ENCODE measurements at places on chromosomes 11 and 22. TPM values are rescaled to one million over a fixed set of nuclear protein-coding genes. Genes with fewer than 3 reads are reported as not detected.
A peak's percentile ranks its signal among the peaks of the same experiment; 100 is the strongest.

CAVIN3 gene
- 321 TPM for total RNA-seq

HTR3B gene
- total RNA-seq = not detected

- no peak for DNase-seq
Observed at GRCh38 chr22:30601464-30601863, 5.5 kb upstream of the TCN2 start.

DNA sequence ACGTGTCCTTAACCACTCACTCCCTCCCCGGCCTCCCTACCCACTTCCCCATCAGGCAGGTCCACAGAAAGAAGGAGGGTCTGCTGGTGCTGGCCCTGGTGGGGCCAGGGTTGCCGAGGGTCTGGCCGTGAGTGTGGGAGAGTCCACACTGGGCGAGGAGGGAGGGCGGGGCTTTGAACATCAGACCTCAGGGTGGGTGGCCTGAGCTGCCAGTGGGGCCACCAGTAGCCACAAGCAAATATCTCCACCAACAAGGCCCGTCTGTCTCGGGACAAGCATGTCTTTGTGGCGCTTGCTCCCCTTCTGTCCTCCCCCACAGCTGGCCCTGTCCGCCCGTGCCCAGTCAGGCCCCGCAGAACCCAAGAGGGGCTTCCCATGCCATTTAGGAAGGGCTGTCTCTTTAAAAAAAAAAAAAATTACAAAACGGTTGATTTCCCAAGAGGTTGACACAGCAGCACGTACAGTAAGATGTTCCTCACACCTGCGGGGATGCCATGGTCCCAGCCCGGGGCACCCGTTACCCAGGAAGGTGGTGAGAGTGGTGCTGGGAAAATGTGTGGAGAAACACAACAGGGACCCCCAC is 17.7 kb upstream of the TALDO1 start:
- DNase-seq = no peak

GRCh38 chr11:92596596-92597317 is 372.1 kb downstream of the FAT3 start:
- DNase-seq = peak; percentile 46
